ENCODE measurements at places on chromosomes 11 and 22.
A peak's percentile ranks its signal among the peaks of the same experiment; 100 is the strongest.

GRCh38 chr22:46739094-46739870, 1.2 kb upstream of the CERK start:
- DNase-seq, result peak; percentile 89

GRCh38 chr11:45181193-45181888, 34.9 kb downstream of the PRDM11 start:
- DNase-seq, result no peak

- DNase-seq, result no peak
Measured at GRCh38 chr11:13685461-13686108, 17.1 kb downstream of the FAR1 start.

DNA sequence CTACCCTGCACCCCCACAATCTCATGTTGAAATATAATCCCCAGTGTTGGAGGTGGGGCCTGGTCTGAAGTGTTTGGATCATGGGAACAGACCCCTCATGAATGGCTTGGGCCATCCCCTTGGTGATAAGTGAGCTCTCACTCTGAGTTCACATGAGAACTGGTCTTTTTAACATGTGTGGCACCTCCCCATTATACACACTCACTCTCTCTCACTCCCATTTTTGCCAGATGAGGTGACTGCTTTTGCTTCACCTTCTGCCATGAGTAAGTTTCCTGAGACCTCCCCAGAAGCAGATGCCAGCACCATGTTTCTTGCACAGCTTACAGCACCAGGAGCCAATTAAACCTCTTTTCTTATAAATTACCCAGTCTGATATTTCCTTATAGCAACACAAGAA, 32.1 kb upstream of the DRD2 start:
- no peak for DNase-seq

- peak; percentile 34 for DNase-seq
Measured at GRCh38 chr11:112795142-112795815, 165.9 kb upstream of the NCAM1 start.

DNA sequence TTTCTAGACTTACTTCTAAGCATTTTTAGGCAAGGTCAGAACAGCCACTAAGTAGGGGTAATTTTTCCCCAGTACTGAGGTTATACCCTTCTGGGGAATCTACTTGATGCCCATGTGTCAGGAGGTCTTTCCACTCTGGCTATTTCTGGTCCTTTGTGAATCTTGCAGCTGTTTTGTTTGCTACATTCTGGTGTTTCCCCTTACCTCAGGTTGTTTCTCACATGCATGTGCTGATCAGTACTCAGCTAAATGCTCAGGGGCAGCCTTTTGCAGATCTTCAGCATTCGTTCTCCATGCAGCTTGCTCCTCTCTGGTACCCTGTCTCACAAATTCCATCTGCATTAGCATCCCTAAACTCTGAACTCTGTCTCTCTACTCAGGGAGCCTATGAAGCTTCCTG, 303.6 kb downstream of the SOX6 start:
- DNase-seq, result no peak

DNA sequence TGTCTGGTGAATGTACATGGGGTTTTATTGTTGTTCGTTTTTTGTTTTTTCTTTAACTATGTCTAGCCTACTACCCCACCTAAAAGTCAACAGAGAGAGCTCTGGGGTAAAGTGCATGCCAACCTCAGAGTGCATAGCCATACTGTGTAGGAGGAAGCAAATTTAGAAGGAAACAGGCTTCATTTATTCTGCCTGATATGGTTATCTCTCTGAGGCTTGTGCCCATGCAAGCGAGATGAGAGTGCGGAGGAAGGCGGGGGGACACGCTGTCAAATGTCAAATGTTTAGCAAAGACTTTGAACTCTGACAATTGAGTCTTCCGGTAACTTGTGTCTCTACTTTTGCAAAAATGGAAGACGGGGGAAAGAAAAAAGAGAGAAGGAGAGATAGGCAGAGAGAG, 295.5 kb downstream of the ETS1 start:
- DNase-seq, result peak; percentile 61

DNA sequence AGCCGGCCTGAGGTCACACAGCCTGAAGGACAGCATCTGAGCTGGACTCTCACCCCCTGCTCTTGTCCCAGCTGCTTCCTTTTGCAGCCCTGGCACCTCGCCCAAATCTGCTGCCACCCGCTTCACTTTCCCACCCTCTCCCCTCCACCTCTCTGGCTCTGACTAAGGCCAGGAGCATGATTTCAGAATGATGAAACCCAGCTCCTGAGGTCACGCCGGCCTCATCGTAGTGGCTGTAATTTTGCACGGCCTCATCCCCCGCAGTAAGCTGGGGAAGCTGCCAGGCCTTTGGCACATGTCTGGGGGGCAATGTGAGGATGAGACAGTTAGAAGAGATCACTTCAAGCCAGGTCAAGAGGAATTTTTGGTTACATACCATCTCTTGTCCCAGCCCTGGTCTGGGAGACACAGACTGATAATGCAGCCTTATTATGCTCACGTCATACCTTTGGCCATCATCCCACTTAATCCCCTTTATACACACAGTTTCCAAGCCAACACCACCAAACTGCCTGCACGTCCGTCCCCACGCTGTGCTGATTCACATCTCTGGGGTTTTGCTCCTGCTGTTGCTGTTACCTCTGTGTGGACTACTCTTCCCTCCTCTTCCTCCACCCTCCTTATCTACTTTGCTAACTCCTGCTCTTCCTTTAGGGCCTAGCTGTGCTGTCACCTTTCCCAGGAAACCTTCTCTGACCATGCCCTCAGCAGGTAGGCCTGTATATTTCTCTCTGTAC, 58.1 kb downstream of the CHRDL2 start:
- DNase-seq, result peak; percentile 32

GRCh38 chr11:88522624-88523385, 185.3 kb upstream of the CTSC start:
- no peak for DNase-seq

GRCh38 chr11:3609416-3610265, 32.2 kb downstream of the ART5 start:
- DNase-seq, result peak; percentile 43

DNA sequence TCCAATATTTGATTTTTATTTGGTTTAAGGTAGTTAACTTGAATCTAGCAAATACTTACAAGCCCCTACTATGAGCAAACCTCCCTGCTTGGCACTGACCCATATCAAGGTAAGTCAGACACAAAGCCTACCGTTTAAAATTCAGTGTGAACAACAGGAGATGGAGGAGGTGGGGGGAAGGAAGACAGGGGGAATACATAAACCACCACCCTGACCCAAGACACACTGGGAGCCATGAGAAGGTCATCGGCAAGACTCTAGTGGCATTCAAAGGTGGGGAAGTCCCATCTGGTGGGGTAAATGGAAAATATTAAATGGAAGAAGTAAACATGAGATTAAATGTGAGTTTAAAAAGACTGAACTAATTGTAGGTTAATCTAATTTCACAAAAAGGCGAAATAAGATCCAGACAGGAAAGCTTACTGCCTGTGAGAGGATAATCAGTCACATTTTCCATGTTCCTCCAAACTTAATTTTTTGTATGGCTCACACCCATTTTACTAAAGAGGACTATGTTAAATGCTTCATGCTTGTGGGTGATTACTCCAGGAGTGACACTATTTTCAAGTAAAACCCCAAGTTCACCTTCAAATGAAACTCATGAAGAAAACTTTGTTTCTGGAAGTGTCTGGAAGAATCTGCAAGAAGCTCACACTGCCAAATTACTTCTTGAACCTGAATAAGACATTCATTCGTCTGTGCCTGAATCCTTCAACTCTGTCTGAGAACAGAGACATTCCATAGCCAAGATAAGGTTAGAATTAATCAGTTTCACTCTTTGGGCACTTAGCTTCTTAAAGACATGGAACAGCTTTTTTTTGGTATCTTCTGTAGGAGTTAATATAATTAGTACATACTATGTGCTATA, 51.7 kb downstream of the PITPNB start:
- no peak for DNase-seq

GRCh38 chr11:45150301-45150700, 3.9 kb downstream of the PRDM11 start:
- peak; percentile 10 for DNase-seq

GRCh38 chr22:24588381-24588756, 4.5 kb downstream of the LRRC75B start:
- no peak for DNase-seq

DNA sequence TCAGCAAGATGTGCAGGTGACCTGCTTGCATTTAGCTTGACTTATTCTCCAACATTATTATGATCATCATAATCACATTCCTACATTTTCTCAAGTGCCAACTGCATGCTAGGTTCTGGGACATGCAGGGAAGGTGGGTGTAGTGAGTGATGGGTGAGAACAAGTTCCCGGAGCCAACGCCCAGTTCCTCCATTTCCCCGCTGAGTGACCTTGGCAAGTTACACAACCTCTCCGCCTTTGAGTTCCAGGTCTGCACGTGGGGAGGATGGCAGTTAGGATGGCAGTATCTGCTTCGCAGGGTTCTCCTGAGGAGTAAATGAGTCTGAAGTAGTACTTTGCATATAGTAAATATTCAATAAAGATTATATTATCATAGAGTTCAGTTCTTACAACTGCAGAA, 140.3 kb downstream of the GRIK4 start:
- DNase-seq, result no peak

DNA sequence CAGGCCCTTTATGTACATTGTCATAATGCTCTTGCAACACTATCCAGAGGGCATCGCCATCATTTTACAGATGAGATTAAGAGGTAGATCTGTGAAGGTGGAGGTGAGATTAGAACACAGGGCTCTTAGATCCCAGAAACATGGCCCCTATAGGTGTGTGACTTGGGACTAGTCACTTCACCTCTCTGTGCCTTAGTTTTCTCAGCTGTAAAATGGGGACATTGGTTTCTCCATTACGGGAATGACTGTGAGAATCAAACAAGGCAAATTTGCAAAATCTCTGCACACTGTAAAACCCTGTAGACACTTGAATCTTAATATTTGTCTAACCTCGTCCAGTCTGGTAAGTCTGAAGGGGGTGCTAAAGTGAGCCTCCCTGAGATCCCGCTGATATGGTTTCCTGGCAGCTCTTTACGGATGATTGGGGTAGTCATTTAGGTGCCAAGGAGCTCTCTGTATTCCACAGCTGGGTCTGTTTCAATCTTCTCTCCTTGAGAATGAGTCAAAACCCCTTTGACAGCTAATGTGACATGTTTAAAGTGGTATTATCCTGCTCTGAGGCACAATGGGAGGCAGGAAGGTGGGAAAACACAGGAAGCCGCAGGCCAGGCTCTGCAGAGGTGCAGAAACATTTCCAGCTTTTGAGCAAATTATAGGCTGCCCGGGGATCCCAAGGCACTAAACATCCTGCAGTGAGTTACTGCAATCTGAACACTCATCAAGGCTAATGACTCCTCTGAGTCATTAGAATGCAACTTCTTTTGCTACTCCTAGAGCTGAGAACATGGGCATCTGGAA, 140.8 kb downstream of the CCDC81 start:
- no peak for DNase-seq

DNA sequence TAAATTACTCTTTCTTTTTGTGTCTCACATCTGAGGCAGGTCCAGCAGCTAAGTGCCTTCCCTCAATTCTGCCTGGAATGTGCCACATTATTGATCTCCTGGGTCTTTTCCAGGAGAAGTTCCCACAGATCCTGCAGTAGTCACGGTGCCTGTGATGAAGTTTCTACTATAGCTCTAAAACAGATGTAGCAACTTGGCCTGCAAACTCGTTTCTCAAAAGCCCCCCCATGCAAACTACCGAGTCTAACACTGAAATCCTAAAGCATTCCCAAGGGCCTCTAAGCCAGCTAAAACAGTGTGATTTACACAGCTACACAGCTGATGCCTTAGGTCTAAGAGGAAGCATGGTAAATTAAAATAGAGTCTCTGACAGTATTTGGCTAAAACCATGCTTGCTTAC, 54.3 kb downstream of the DDI1 start:
- DNase-seq, result no peak

DNA sequence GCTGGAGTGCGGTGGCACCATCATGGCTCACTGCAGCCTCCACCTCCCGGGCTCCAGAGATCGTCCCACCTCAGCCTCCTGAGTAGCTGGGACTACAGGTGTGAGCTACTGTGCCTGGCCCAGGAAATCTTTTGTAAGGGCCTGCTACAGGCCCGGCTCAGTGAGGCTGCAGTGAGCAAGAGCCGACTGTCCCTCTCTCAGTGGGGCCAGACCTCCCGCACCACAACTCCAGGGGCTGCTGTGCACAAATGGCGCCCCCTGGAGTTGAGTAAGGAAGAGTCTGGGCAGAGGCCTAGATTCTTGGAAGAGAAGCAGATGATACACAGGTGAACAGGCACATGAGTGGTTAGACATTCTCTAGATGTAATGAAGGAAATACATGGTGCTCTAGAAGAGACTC, 7.0 kb downstream of the SERHL2 start:
- DNase-seq, result no peak

DNA sequence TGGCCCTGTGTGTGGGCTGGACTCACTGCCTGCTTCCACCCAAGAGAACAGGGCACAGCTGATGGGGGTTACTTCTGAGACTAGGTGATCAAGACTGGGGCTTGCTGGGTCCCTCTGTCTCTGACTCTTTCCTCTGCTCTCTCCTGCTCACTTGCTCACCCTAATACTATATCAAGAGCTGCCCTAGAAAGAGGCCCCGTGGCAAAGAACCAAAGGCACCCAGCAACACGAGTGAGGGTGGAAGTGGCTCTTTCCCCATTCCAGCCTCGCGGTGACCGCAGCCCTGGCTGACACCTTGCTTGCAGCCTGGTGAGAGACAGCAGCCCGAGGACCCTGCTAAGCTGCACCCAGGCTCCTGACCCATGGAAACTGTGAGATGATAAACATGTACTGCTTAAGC, 20.7 kb upstream of the NFAM1 start:
- DNase-seq, result no peak

DNA sequence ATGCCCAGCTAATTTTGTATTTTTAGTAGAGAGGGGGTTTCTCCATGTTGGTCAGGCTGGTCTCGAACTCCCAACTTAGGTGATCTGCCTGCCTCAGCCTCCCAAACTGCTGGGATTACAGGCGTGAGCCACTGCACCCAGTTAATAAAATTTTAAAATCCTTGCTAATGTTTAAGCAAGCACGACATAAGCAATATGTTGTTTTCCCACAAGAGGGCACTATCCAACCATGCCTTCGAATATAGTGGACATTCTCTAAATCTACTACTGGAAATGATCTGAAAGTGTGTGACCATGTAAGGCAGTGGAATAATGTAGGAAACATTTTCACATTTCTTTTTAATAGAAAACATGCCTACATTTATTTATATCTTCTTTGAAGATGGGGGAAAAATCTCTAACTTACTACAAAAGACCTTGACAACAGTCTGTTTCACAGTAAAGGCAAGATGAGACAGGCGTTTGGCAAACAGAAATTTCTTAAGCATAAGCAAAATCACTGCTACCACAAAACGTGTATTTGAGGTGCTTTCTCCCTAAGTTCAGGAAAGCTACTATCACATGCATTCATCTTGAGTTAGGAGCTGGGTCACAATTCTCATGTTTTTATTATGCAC, 38.2 kb downstream of the PITPNB start:
- peak; percentile 57 for DNase-seq
